Subcutaneous adipose tissue (tissue), 4 donors: ENCODE measurements at places on chromosomes 2 and 18. TPM values are rescaled to one million over a fixed set of nuclear protein-coding genes. Genes with fewer than 3 reads are reported as not detected.

The MAP3K19 gene
- not detected for total RNA-seq

The GAD1 gene
- total RNA-seq = not detected

The C2orf72 gene
- 0.49 TPM for total RNA-seq

The SRD5A2 gene
- total RNA-seq = under 0.01 TPM

The DSC3 gene
- not detected for total RNA-seq

The DOCK10 gene
- 13.9 TPM for total RNA-seq

The PROC gene
- not detected for total RNA-seq

The CD207 gene
- total RNA-seq = not detected

The NTSR2 gene
- total RNA-seq = 1.1 TPM

The ALPP gene
- total RNA-seq = not detected

The CSRNP3 gene
- total RNA-seq = 2.4 TPM

The CYBRD1 gene
- total RNA-seq = 543 TPM

The UNC80 gene
- total RNA-seq = not detected

The D2HGDH gene
- total RNA-seq = 12.1 TPM

The ABHD1 gene
- total RNA-seq = 0.75 TPM
